ENCODE measurements at places on chromosomes 16 and 17.

DNA sequence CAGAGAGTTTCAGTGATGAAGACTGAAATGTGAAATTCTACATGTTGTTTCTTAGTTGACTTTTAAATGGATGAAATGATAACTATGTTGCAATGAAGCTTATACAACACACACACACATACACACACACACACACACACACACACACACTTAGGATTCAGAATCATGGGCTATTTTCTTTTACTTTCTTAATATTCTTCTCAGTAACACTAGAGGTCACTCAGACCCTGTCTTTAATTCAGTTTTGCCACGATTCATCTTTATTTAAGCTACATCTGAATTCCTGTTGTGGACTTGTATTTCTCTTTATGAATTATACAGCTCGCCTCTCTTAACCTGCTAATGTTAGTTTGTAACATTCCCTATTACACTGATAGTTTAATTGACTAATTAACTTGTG, 109.6 kb upstream of the GOT2 start:
- no peak for DNase-seq

DNA sequence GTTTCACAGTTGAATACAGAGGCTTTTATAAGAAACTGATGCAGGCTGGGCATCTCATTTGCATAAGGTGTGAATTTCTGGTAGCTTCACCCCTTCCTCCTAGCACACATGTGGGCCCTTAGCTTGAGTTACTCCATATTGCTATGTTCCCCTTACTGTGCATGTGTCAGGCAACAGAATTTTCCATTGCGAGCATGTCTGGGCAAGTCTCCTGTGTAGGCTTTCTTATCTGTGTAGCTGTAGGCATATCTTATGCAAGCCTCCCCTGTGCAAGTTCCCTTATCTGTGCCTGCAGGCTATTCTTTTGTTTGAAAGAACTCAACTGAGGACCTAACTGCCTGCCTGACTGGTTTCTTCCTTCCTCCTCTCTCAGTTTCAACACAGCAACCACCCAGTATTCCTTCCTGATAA, 597.4 kb upstream of the CDH5 start:
- no peak for DNase-seq

DNA sequence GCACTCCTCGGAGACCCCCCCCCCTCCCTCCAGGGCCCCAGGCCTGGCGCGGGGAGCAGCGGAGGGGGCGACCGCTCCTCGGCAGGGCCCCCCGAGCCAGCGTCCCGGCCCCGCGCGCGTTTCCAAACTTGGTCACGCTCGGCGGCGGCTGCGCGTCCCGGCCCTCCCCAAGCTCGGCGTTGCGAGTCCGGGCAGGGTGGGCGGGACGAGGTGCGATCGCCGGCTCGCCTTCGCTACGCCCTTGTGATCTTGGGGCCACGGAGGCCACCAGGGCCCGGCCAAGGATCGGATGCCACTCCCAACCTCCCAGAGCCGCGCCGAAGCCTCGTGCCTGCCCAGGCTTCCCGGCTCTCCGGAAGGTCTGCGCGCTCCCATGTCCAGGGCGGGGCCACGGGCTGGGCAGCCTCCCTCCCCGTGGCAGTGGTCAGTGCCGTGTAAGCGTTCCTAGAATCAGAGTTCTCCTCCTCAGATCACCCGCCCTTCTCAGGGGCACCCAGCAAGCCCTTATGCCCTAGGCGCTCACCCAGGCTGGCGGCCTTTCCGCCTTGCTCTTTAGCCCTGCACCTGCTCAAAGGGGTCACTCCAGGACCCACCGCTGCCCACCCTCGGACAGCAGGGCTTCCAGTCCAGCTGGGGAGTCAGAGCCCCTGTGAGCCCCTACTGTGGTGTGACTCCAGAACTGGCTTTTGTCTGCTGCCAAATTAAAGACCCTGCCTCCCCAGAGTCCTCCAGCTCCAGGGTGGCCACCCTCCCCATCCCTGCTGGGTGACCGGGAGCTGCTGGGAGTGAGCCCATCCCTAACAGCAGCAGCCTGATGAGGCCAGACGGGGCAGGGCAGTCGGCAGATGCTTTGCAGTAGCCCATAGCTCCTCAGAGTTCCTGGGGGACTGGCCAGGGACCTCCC, 12.2 kb upstream of the MRPS23 start:
- no peak for DNase-seq

DNA sequence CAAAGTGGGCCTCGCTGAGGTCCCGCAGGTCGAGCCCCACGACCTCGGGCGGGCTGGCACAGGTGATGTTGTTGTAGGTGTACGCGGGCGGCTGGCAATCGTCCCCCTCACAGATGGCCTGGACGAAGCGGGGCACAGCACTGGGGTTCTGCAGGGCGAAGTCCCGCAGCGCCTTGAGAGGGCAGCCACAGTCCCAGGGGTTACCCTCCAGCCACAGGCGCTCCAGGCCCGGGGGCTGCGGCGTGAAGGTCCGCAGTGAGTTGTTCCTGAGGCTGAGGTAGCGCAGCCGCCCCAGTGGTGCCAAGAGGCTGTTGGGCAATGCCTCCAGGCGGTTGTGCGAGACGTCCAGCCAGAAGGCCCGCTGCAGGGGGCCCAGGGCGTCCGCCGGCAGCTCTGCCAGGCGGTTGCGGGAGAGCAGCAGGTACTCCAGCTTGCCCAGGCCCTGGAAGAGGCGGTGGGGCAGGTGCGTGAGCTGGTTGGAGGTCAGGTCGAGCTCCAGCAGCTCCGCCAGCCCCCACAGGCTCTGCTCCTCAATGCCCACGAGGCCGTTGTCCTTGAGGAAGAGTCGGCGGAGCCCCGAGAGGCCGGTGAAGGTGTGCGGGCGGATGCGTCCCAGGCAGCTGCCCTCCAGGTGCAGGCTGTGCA, 2.8 kb downstream of the IGFALS start:
- DNase-seq = no peak

- no peak for DNase-seq
These were observed 1.1 kb downstream of the CRAMP1 start for GRCh38 chr16:1613211-1613622.

- no peak for DNase-seq
These were observed 571 bp downstream of the CAVIN1 start for GRCh38 chr17:42422412-42422957.

GRCh38 chr16:1788095-1788707, 5.3 kb downstream of the IGFALS start:
- DNase-seq = no peak

GRCh38 chr16:3716831-3717234, 491 bp downstream of the TRAP1 start:
- no peak for DNase-seq

- DNase-seq = no peak
These were observed 215.1 kb downstream of the PRKCA start for GRCh38 chr17:66517336-66518009.

- DNase-seq = no peak
These were observed 96.5 kb upstream of the ASIC2 start for GRCh38 chr17:33389504-33390135.

DNA sequence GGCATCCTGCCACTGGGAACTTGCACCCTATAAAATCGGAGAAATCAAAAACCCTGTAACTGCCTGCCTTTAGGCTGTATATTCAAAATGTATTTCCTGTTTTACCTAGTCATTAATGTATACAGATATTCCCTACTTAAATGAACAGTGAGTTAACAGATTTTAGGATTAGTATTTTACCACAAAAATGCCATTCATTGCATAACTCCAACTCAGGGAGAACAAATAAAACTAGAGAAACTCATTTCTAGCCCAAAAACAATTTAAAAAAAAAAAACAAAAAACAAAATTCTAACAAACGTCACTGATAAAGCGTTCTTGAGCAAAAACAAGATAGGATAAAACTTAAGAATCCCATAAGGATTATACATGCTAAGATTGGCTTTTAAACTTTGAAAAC, 3.7 kb upstream of the DHX33 start:
- no peak for DNase-seq

DNA sequence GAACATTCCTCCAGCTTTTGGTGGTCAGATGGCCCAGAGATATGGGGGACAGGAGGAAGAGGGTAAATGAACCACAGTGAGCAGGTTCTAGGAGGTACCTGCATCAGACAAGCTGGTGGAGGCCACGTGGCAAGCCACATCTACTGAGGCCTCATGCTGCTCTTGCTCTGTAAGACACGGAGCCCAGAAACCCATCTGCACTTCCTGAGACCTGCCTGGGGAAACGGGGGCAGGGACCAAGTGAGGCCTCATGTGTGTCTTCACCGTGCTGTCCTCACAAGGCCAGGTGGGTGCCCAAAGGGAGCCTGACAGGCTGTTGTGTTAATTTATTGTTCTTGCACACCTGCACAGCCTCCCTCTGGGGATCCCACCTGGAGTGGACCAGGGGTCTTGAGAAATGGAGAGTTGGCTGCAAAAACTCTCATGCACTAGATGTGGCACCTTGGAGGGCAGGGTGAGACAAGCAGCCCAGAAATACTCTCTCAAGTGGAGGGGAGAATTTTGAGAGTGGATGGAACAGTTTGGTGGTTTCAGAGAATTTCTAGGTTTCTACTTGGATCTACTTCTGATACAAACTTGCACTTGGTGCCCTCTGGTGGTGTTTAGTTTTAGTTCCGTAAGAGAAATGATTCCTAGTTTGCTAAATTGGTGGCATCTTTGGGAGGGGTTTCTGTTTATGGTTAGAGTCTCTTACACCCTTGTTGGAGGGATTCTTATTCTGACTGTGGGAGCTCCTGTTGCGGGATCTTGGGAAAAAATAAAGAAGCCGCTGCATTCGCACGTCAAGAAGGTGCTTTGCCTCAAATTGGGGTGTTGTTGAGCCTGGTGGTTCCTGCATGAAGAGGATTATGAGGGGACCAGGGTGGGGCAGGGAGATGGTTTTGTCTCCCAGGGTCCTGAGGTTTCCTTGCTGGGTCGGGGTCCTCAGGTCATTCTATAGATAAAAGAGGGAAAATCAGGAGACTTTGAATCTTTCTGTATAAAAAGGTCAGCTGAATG, 47.5 kb downstream of the SLC6A2 start:
- DNase-seq = no peak

DNA sequence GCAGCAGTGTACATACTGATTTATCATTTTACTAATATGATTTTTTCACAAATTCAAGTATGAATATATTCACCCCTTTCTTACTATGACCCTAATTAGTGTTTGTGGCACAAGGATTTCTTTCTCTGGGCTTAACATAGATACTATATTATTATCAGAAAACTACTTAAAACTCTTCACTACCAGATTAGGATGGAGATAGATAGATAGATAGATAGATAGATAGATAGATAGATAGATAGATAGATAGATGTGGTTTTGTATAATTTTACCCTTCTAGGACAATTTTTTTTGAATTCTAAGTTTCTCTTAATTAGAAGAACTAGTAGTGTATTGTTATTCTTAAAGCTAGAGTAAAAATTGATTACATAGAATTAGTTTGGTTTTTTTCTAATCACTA, 49.6 kb downstream of the VMP1 start:
- DNase-seq = no peak

GRCh38 chr17:81967533-81968395, 6.8 kb upstream of the NOTUM start:
- DNase-seq = peak; percentile 83

- DNase-seq = no peak
These were observed 13.4 kb upstream of the SRSF1 start for GRCh38 chr17:58020401-58020800.

DNA sequence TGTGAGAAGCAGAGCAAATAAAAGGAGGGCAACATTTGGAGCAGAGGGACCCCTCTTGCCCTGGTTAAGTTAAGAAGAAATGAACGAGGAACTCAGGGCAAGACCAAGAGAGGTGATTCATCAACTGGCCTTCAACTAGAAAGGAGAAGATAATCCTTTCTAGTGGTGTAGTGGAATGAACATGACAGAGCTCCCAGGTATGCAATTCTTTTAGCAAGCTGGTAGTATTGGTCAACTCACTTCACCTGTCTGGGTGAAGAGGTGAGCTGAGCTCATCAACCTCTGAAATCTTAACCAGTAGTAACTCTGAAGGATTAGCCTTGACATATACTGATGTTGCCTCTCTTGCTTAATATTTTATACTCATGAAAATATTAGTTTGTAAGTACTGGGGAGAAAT, 1024.7 kb upstream of the GOT2 start:
- DNase-seq = no peak

DNA sequence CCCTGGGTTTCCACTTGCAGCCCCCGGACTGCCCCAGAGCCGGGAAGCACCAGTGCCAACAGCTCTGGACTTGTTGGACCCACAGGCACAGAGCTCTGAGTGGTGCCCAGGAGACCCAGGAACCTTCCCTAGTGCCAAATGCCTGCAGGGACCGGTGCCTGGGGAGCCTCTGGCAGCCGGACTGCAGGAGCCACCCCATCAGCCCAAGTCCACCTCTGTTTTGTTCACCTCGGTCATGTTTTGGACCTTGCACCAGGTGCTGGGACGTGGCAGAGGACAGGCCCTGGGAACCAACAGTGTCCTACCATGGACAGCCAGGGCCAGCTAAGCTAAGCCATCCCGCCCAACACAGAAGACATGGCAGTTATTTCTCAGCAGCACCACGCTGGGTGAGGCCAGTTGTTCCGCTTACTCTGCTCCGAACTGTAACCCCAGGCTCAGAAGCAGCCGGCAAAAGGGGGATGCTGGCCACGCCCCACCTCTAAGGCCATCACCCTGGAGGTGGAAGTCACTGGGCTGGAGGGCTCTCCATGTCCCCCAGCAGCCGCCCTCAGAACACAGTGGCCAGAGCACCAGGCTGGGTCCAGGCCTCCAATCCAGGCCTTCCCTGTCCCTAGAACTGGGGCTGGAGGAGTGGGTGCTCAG, 79.8 kb downstream of the AMFR start:
- no peak for DNase-seq

- DNase-seq = peak; percentile 45
These were observed 6.2 kb upstream of the SLC25A19 start for GRCh38 chr17:75295201-75296158.

- DNase-seq = no peak
These were observed 216.3 kb downstream of the PRKCA start for GRCh38 chr17:66518677-66519076.

- peak; percentile 22 for DNase-seq
These were observed 54.5 kb downstream of the TUBD1 start for GRCh38 chr17:59838052-59838916.

GRCh38 chr17:36183001-36183971, 6.8 kb upstream of the TBC1D3B start:
- DNase-seq = peak; percentile 24

- DNase-seq = no peak
These were observed 89.0 kb upstream of the TMEM97 start for GRCh38 chr17:28230011-28230410.

DNA sequence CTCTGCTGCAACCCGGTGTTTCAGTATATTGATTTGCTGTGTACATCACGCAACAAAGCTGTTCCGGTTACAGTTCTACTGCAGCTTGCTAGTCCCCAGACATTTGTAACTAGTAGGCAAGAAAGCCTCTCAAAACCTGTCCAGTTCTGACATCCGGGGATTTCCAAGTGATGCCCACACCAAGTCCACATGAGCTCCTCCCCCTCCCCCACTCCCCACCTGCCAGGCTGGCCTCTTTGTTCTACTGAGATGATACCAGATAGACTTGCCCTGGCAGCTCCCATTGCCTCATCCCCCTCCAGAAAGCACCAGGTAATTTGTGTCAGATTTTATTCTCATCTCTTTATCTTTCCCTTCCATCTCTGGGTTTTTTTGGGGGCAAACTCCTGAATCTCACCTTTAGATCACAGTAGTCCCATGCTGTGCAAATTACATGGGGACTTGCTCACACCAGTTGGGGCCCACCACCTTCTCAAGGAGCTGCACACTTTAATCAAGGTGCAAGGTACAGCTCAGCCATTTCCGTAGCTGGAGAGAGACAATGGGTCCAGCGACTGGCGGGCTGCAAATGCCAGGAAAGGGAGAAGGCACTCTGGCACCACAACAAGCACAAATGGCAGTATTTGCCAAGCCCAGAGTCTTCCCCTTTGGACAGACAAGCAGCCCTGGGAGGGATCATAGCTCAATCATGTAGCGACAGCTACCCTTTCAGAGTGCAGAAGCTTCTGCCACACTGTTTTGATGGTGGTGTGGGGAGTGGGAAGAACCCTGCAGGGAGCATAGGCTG, 183.1 kb downstream of the CYLD start:
- DNase-seq = no peak

Measured in CD4-positive, alpha-beta T cell treated with Interferon gamma for 1 hour (primary cell).